ENCODE measurements at places on chromosomes 2 and 18.

DNA sequence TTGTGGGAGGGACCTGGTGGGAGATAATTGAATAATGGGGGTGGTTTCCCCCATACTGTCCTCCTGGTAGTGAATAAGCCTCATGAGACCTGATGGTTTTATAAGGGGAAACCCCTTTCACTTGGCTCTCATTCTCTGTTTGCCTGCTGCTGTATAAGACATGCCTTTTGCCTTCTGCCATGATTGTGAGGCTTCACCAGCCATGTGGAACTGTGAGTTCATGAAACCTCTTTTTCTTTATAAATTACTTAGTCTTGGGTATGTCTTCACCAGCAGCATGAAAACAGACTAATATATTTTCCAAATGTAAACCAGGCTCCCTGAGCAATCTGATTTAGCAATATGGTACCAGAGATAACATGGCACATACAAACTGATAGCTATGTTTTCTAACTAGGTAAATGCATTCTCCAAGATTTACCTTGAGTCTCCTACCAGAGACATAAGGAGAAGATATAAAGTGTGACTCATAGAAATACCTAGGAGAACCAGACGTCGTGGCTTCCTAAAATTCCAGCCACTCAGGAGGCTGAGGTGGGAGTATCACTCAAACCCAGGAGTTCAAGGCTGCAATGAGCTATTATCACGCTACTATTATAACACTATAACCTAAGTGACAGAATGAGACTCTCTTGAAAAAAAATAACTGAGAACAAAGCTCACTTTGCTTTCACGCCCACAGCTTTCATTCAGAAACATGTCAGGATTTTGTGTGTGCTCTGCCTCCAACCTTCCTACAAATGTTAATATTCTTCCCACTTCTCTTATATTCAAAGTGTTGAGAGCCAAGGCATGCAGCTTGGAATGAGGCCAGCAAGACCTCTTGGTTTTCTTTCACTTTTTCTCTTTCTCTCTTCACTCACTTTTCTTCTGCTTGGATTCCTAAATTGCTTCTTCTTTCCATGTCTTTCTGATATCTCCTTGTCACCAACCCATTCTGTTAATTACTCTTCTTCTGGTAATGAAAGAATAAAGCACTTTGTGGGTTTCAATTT is 263.9 kb upstream of the UBE2E3 start:
- DNase-seq = no peak

DNA sequence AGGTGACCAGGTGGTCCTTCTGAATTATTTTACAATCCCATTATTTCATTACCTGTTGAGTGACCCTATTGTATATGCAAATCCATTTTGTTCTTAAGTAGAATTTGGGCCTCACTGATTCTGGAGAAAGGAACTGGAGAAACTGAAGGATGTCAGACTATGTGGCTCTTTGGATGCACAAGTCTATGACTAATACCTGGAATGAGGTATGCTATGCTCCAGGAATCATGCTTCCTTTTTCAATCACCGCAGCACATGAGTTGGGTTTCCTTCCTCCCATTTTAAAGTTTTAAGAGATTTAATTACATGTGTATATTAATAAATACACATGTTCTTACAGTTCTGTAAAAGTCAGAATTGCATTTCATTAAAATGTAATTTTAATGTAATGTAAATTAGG is 253.9 kb upstream of the VWC2L start:
- peak; percentile 18 for DNase-seq

GRCh38 chr2:95271381-95271971 is 2.8 kb upstream of the PROM2 start:
- DNase-seq = no peak

GRCh38 chr18:32378705-32379104 is 92.0 kb downstream of the GAREM1 start:
- no peak for DNase-seq

- no peak for DNase-seq
These were observed 51.9 kb downstream of the ACSL3 start for GRCh38 chr2:222912776-222913175.

DNA sequence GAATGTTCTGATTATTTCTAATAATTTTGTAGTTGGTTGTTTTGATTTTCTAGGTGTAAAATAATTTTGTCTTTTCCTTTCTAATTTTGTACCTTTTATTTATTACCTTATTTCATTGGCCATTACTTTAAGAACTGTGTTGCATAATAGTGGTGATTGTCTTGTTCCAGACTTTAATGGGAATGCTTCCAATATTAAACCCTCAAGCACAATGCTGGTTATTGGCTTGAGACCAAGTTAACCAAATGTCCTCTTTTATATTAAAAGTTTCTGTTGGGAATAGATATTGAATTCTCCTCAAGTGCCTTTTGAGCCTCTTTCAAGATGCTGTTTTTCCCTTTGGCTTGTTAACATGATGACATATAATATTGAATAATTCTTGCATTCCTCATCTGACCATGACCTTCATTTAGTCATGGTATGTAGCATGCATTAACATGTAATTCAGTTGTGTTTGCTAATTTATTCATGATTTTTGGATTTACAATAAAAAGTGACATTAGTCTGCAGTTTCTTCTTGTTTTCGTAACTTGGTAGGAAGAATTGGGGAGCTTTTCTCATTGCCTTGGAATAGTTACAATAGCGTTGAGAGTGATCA is 141.7 kb downstream of the DIS3L2 start:
- no peak for DNase-seq

GRCh38 chr2:105537920-105538319 is 139.1 kb upstream of the FHL2 start:
- no peak for DNase-seq

GRCh38 chr2:222943820-222944219 is 83.0 kb downstream of the ACSL3 start:
- no peak for DNase-seq

- no peak for DNase-seq
These were observed 213.6 kb upstream of the FAM98A start for GRCh38 chr2:33812707-33813106.

- no peak for DNase-seq
These were observed 38.8 kb downstream of the ZNF519 start for GRCh38 chr18:14093307-14093915.

- DNase-seq = no peak
These were observed 130.8 kb upstream of the TWIST2 start for GRCh38 chr2:238717084-238717483.

GRCh38 chr2:74908748-74909444 is 49.5 kb upstream of the POLE4 start:
- DNase-seq = no peak
